ENCODE measurements at places on chromosomes 12 and 14. TPM values are rescaled to one million over a fixed set of nuclear protein-coding genes. Genes with fewer than 3 reads are reported as not detected.

Gene WSCD2
- 0.08 TPM for polyA plus RNA-seq

Gene AGAP2
- 1.4 TPM for polyA plus RNA-seq

Gene KRT6C
- 0.10 TPM for polyA plus RNA-seq

Gene NGB
- polyA plus RNA-seq: not detected

Gene GZMH
- polyA plus RNA-seq: 2.9 TPM

Gene ANO2
- polyA plus RNA-seq: 8.3 TPM

Gene TRIP11
- polyA plus RNA-seq: 4.0 TPM

Gene CMKLR1
- polyA plus RNA-seq: 19.6 TPM

Gene BEGAIN
- 0.27 TPM for polyA plus RNA-seq
